ENCODE measurements at places on chromosomes 16 and 17.
A peak's percentile ranks its signal among the peaks of the same experiment; 100 is the strongest.

DNA sequence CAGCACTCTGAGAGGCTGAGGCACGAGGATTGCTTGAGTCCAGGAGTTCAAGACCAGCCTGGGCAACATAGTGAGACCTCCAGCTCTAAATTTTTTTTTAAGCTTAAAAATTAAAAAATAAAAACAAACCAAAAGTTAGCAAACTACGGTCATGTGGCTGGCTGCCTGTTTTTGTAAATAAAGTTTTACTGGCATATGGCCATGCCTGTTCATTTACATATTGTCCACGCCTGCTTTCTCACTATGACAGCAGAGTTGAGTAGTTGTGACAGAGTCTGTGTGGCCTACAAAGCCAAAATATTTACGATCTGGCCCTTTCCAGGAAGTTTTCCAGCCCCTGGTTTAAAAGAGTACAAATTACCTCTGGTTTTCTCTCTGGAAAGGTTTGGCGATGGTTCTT lies 3.3 kb downstream of the SLX4 start:
- no peak for DNase-seq

DNA sequence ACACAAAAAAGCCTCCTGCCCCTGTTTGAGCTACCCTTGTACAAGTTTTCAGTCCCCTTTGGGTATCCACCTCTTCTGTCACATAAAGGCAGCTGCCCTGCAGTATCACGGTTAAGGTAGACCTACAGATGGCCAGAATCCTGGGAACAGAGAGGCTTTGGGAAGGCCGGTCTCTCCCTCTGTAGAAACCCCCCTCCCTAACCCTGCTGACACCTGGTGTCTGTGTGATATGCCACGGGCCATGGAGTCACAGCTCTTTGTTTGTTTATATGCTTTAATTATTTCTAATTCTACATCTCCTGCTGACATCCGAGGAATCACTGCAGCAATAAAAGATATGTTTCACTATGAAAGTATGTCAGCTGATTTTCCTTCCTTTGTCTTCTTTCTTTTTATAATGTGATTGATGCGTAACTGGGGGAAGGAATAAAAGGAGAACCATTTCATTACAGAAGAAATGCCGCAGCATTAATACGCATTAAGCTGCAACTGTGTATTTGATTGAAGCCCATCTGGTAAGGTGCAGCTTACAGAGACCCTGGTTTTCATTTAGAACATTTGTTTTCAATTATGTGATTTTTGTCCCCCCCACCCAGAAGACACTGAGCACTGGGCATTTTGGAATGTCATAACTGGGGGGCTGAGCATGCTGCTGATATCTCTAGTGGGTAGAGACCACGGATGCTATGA lies 142.1 kb downstream of the SLC39A11 start:
- DNase-seq: no peak

DNA sequence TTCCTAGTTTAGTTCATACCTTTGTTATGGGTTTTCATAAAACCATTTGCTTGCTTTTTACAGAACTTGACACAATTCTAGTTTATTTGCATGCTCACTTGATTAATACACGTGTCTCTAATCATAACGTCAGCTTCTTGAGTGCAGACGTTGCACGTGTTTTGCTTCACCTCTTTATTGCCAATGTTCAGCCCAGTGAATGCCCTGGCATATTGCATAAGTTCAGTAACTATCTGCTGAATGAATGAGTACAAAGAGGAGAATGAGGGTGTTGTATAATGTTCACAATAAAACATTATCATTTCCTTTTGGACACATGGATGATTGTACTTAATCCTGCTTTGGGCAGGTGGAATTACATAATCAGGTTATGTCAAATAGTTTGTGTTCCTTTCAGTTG lies 519.8 kb downstream of the HS3ST4 start:
- DNase-seq: no peak

DNA sequence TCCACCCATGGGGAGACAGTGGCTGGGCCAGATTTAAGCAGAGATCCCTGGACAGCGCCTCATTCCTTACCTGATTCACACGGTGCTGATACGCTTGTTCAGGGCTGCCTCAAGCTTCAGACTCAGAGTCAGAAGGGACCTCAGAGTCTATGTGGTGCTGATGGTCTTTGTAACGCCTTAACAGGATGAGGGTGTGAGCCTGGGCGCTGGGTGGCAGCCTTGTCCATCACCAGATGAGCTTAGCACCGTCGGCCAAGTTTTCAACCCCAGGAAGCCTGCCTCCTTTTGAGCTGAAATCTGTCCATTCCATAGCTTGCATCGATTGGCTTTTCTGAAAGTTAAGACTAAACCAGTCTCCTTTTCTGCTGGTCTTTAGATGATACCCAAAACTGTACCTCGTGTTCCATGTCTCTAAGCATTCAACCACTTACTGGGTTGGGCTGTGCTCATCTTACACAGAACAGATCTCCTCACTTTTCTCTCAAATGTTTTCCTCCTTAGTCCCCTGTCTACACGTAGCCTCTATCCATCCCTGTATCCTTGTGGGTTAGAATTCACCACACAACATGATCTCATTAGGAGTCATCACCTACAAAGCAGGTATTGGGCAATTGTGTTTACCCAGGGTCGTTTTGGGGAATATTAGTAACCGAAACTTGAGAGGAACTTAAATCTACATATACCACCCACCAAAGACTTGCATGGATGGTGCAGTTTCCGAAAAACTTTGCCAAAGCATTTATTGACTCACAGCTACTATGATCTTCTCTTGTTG lies 573.4 kb downstream of the CDH13 start:
- DNase-seq: no peak

GRCh38 chr17:16352667-16353316 lies 477 bp downstream of the CENPV start:
- DNase-seq: peak; percentile 25

- DNase-seq: no peak
These were observed 34.4 kb downstream of the CDRT4 start for GRCh38 chr17:15432807-15433611.

- DNase-seq: peak; percentile 36
These were observed 15.7 kb downstream of the C16orf74 start for GRCh38 chr16:85735225-85735635.

GRCh38 chr17:16329519-16330271 lies 23.6 kb downstream of the CENPV start:
- no peak for DNase-seq

- DNase-seq: peak; percentile 76
These were observed 14.2 kb upstream of the RIPOR1 start for GRCh38 chr16:67514382-67514828.

DNA sequence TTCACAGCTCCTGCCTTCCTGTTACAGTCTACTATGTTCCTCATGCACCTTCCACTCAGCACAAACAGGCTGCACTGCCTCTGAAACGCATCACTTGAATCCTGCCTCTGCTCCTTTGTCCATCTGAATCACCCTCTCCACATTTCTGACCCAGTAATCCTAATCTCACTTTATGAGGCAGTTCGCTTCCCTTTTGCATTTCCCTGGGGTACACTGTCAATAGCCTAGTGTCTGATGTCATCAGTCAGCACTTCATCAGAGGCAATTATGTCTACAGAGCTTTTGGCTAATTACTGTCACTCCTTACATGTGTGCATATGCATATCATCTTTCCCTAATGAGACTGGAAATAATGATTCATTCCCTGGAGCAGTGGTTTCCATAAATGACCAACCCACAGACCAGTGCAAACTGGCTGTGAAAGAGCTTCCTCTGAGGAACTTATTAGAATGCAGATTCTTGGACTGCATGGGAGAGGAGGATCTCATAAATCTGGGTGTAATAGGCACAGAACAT lies 23.6 kb downstream of the CA4 start:
- DNase-seq: no peak

- no peak for DNase-seq
These were observed 1.4 kb downstream of the BAIAP2 start for GRCh38 chr17:81036197-81036941.

DNA sequence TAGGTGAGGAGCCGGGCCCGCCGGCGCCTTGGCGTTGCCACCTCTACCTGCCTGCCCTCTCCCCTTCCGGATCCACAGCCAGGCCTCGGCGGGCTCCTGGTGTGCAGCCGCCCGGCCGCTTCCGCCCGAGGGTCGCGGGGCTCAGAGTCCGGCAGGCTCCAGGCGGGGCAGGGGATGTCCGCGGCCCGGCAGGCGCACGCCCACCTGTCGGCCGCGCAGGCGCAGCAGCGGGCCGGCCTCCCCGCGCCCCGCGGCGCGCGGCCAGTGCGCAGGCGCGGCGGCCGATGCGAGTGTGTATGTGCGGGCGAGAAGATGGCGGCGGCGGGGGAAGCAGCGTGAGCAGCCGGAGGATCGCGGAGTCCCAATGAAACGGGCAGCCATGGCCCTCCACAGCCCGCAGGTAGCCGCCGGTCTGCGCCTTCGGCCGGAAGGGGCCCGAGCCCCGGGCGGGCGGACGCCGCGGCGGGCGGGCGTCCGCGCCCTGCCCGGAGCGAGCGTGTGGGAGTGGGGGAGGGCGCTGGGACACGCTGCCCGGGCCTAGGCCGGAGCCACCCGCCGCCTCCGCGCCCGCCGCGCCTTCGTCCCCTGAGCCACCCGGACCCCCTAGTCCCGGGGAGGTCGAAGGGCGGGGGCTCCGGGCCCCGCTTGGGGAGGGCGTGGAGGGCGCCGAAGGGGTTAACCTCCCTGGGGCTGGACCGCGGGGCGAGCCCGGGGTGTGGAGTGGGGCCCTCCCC lies at the start of gene USP10:
Gene USP10, plus strand, starts transcription at position 289 of the 734 bp plus-strand sequence. Its CDS starts 91 bp downstream, at position 380.
- peak; percentile 80 for DNase-seq

DNA sequence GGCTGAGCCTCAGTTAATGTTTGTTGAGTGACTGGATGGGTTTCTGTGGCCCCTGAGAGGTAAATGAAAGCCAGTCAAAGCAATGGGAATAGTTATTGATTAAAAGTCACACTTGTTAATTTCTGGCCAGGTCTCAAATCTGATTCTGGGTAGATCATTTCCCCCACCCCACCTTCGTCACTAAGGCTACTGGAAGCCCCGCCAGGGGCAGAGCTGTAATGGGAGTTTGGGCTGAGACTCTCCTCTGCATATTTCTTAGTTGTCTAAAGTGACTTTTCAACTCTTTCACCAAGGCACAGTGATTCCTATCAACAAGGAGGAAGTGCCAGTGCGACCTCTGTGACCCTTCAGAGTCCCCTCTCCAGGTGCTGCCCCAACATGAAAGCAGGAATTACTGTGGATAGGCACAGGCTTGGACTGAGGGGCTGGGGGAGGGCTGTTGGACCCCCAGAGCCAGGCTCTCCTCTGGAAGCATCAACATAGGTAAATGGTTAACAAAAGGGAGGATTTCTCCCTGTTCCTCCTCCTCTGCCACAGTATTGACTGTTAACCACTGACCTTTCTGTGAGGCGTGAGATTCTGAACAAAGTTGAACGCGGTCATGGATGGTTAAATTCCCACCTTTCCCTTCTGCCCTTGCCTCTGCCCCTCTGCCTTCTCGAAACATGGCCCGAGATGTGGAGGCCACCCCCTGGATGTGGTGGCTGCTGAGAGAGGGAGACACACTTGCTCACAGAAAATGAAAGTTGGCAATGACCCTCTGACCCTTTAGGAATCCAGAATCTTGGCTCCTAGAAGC lies 20.8 kb upstream of the TBX2 start:
- no peak for DNase-seq

GRCh38 chr17:62189377-62189776 lies 124.3 kb upstream of the MED13 start:
- DNase-seq: no peak

- DNase-seq: no peak
These were observed 96.6 kb downstream of the LYRM1 start for GRCh38 chr16:20997147-20997546.

GRCh38 chr16:57041182-57042156 lies 50.9 kb upstream of the CPNE2 start:
- DNase-seq: peak; percentile 67

GRCh38 chr17:81396722-81397313 lies 1.6 kb downstream of the BAHCC1 start:
- peak; percentile 33 for DNase-seq

DNA sequence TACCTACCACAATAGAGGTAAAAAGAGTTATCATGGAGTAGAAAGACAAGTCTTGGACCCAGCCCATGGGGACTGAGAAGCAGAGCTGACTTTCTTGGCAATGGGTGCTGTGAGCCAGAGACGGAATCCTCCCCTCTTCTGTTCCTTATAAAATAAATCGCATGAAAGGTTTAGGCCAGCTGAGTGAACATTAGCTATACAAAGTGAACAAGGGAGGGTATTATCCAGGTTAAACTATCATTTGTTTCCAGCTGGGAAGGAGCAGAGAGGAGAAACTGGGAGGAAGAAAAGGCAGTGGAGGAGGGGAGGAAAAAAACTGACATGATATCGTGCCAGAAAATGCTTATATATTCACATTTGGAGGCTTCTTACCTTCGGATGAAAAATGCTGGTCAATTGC lies 13.3 kb upstream of the PAFAH1B1 start:
- DNase-seq: no peak

- no peak for DNase-seq
These were observed 8.6 kb downstream of the NUDT16L1 start for GRCh38 chr16:4701791-4702465.

- DNase-seq: no peak
These were observed 21.2 kb downstream of the ERAL1 start for GRCh38 chr17:28875848-28876550.

- DNase-seq: no peak
These were observed 362.2 kb downstream of the WWOX start for GRCh38 chr16:78461496-78462287.

DNA sequence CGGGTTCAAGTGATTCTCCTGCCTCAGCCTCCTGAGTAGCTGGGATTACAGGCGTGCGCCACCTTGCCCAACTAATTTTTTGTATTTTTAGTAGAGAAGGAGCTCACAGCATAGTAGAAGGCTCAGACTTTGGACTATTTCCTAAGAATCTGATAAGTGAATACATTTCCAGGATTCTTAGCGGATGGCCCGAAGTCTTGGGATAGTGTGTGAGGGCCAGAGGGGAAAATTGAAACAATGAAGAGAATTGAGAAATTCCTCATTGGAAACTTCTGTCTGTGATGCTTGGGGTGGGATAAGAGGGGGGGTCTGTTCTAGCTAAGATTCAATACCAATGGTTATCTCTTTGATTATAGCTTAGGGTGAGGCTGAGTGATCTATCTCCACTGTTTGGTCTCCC lies 183.3 kb downstream of the MSI2 start:
- DNase-seq: no peak

- DNase-seq: no peak
These were observed 134.4 kb downstream of the ZFHX3 start for GRCh38 chr16:72913551-72913950.

DNA sequence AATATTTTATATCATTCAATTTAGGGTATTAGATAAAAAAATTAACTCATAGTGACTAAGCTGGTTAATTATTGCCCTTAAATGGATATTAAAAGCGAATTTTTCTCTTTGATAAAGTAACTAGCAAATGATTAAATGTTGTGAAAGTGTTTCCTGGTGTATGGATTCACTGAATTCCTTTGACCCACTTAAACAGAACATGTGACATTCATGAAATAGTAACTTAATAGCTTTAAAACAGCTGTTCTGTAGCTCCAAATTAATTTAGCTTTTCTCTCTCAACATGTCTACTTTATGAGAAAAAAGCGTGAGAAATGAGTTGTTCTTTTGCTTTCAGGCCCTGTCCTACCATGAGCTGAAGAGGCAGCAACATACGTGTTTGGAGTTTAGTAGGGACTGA lies 36.4 kb upstream of the APPBP2 start:
- no peak for DNase-seq

GRCh38 chr17:66893863-66894262 lies 58.9 kb downstream of the CACNG5 start:
- no peak for DNase-seq

Data from T-helper 9 cell (primary cell).